T1000 (cell line): ENCODE measurements at places on chromosomes 4 and X.

DNA sequence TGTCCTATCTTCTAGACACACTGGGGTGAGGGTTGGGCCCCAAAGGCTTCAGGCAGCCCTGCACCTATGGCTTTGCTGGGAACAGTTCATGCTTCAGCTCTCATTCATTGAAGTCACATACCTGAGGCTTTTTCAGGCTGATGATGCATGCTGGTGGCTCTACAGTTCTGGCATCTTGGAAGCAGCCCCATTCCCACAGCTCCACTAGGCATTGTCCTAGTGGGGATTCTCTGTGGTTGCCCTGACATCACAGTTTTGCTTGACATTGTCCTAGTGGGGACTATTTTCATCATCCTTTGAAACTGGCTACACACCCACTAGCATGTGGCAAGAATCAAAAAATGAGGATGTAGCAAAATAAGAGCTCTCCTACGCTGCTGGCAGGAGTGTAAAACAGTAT is 37.7 kb upstream of the C4orf17 start:
- DNase-seq, result no peak

DNA sequence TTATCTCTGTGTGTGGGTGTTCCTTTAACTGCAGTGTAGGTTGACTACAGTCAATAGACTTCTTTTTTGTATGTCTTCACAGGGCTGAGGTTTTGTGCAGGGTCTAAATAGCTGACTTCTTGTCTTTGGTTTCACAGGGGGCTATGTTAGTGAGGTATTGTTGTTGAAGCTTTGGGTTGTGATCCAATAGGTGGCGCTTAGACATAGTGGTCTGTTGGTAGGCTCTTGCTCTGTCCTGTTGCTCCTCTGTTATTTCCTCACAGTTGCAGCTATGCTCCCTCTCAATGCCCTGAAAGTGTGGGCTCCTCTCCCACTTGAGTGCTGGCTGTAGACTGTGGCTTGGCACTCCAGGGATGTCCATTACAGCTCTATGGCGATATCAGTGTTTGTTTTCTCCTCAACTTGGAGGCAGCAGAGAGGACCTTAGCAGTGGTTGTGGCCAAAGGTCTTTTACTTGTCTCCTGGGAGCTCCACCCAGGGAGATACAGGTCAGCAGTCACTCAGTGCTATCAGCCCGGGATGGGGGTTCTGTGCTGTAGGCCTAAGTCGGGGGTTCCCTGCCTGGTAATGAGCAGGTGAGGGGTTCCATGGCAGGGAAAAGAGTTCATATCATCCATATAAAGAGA is 14.0 kb downstream of the POF1B start:
- no peak for DNase-seq

DNA sequence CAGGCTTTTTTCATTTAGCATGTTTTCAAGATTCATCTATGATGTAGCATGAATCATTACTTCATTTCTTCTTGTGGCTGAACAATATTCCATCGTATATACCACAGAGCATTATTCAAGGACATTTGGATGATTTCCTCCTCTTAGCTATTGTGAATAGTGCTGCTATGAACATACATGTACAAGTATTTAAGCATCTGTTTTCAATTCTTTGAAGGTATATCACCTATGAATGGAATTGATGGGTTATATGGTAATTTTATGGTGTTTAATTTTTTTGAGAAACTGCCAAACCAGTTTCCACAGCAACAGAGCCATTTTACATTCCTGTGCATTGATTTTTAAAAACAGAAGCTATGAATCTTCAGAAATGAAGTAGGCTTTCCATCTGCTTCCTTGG is 36.1 kb upstream of the WDR19 start:
- no peak for DNase-seq

DNA sequence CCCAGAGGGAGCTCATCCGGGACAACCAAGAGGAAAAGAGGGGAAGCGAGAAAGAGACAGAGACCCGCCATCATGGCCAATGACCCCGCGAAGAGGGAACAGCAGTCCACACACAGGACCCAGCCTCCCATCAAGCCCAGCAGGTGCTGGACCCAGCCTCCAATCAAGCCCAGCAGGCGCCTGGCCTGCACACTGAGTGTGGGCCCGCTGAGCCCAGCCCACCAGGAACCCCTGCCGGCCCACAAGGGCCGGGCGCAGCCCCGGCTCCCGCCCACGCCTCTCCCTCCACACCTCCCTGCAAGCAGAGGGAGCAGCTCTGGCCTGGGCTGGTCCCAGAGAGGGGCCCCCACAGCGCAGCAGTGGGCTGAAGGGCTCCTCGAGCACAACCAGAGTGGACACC is 391.1 kb downstream of the IDS start:
- DNase-seq, result no peak

GRCh38 chr4:152331042-152331441 is 204.8 kb downstream of the FBXW7 start:
- DNase-seq, result no peak

GRCh38 chrX:16114611-16115010 is 8.8 kb upstream of the GRPR start:
- DNase-seq, result peak; percentile 46

GRCh38 chr4:180394312-180394711 is 1848.9 kb upstream of the TENM3 start:
- DNase-seq, result no peak

DNA sequence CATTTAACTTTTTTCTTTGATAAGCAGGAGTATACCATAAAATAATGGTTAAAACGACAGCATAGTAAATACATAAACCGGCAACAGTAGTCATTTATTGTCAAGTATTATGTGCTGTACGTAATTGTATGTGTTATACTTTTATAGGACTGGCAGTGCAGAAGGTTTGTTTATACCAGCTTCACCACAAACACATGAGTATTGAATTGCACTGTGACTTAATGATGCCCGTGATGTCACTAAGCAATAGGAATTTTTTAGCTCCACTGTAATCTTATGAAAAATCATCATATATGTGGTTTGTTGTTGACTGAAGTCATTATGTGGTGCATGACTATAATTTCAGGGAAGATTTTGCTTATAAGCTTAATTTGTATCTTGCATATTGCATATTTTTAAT is 424.6 kb downstream of the PABPC4L start:
- no peak for DNase-seq

DNA sequence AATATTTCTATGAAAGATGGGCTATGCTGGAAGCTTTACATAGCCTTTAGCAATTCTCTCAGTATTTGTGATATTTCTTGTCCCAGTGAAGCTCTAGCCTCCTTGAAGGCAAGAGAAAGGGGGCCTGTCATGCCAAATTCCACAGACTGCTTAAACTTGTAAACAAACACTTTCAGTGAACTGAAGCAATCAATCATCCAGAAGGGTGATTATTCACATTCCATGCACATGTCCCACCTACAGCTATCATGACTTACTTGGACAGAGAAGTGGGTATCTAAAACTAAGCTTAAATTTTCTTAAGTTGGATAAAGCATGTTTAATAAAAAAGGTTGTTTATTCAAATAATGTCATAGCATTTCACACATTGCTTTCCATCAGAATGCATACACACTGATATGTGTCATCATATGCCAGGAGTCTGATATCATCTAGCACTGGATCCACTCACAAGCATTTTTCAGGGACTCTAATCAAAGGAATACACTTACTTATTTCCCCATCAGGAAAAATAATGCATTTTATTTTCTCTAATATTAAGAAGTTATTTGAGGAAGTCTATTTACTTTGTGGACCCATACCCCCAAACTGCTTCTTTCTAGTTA is 1.2 kb upstream of the FSTL5 start:
- no peak for DNase-seq
